ENCODE measurements at places on chromosomes 1 and 21. TPM values are rescaled to one million over a fixed set of nuclear protein-coding genes. Genes with fewer than 3 reads are reported as not detected.

CHI3L1 gene
- 14.8 TPM for total RNA-seq

FMO5 gene
- total RNA-seq: 1.3 TPM

C1orf87 gene
- total RNA-seq: 0.15 TPM

CFHR1 gene
- not detected for total RNA-seq

SFN gene
- 1.6 TPM for total RNA-seq

RNF186 gene
- not detected for total RNA-seq

CCDC181 gene
- total RNA-seq: 0.50 TPM

VASH2 gene
- total RNA-seq: 0.99 TPM

LCE1A gene
- not detected for total RNA-seq

LCE1C gene
- total RNA-seq: not detected

SLAMF8 gene
- total RNA-seq: not detected

NUF2 gene
- 3.5 TPM for total RNA-seq

POTED gene
- total RNA-seq: not detected
